ENCODE measurements at places on chromosomes 7 and 10.
A peak's percentile ranks its signal among the peaks of the same experiment; 100 is the strongest.

DNA sequence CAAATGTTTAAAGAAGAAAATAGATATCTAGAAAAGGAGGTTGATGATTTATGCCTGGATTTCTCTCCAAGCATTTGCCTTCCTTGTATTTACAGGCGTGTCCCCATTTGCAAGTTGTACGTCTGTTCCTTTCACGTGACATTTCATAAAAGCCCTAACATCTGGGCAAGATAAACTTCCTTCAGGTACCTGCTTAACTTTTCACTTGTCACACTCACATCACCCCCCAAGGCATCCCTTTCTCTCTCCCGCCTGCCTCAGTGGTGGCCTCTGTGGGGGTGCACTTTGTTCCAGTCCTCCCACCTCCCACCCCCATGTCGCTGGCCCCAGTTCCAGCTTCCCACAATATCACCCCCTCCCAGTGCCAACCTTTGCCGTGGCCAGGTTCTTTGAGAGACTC, 6.7 kb downstream of the TWIST1 start:
- DNase-seq: no peak

DNA sequence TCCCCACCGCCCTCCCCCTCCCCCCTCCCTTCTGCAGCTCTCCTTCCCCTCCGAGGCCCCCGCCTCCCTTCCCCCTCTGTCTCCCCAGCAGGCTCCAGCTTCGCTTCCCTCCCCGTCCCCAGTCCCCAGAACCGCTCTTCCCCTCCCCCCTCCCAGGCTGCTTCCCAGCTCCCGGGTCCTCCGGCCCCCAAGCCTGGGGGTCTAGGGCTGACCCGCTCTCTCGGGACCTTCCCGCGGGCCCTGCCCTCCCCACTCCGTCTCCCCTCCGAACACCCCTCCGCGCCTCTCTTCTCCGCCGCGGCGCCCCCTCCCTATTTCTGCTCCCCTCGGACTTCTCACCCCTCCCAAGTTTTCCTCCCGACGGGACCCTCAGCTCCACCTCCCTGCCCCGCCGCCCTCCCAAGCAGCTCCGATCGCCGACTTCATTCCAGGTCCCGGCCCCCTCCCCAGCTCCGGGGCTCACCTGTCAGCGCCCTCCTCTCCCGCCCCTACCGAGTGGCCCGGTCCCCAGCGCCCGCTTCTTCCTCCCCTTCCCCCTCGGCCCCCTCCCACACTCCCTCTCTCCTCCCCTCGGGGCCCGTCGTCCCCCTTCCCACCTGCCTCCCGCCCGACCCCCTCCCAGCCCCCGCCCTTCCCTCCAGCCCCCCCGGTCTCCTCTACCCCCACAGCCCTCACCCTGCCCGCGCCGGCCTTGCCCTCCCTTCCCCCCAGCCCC, 990 bp downstream of the ZNF467 start:
- peak; percentile 18 for DNase-seq

DNA sequence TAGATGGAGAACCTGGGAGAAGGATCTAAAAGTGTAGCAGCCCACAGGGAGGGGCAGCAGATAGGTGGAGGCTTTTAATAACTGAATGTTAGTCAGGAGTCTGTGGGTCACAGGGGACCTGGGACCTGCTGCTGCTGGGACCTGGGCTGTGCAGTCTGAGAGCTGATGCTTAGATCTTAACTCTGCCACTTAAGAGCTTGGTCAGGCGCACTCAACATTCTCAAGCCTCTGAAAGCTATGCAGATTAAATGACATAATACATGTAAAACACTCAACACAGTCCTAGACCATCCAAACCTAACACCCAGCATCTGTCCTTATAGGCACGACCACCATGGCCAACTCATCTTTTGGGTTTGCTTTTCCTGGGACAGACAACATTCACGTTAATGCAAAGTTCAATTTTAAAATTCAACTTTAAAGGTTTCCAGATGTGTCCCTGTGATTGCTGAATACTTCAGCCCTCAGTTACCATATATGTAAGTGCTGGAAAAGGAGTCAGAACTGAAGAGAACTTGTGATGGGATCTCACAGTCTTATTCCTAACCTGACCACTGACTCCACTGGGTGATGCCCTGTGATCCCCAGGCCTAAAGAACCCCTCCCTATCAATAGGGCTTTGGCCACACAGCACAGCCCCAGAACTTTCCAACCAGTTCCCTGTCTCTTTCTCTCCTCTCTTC, 321.0 kb downstream of the PLXNA4 start:
- no peak for DNase-seq

- DNase-seq: no peak
These were observed 38.5 kb upstream of the MSMB start for GRCh38 chr10:46084321-46085165.

- DNase-seq: no peak
These were observed 37.3 kb upstream of the EXOC6 start for GRCh38 chr10:92810934-92811532.

GRCh38 chr7:136104269-136104603, 127.1 kb upstream of the MTPN start:
- no peak for DNase-seq

- DNase-seq: no peak
These were observed 241.5 kb downstream of the PCDH15 start for GRCh38 chr10:54559498-54559897.

DNA sequence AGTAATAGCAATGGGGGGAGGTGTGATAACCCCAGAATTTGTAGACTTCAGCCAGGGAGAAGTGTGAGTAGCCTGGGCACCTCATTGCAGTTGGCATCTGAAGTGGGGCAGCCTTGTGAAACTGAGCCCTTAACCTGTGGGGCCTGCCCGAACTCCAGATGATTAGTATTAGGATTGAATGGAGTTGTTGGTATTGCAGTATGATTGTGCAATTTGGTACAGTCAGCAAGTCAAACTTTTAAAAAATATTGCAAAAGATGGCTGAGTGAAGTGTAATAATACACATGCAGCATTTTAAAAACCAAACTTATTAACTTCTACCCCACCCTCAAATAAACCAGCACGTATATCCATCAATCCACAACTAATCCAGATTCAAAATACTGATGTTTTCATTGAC, 9.3 kb downstream of the RBM33 start:
- no peak for DNase-seq

DNA sequence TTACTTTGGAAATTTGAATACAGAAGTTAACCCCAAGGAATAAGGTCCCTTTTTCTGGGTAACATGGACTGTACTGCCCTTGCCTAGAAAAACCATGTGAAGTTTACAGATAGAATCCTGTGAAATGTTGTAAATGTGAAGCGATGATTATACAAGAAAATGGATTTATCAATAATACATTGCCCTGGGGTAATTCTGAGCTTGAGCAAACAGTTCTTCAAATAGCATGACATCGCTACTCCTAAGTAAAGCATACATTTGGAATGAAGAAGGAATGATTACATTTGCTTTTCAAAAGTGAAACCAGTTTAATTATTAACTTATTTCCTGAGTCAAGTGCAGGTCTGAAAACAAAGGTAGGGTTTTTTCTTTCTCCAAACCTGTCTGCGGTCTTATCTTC, 43.3 kb upstream of the FZD8 start:
- DNase-seq: no peak

DNA sequence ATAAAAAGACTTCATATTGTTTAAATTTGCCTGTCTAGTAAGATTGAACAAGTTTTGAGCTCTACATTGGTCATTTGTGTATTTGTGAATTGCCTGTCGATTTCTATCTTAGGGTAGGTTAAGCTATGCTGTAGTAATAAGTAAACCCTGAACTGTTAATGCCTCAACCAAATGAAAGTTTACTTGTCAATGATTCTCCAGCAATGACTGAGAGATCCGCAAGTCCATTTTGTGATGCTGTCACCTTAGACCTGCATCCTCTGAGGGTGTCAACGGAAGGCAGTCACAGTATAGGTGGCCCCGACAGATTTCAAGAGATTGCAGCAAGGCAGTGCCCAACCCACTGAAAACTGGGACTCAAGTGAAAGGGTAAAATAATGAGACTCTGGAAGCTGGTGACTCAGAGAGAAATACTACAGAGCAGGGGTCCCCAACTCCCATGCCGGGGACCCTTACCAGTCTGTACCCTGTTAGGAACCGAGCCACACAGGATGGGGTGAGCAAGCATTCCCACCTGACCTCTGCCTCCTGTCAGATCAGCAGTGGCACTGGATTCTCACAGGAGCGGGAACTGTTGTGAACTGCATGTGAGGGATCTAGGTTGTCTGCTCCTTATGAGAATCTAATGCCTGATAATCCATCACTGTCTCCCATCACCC, 10.8 kb upstream of the PHYH start:
- no peak for DNase-seq

- no peak for DNase-seq
These were observed 63.6 kb upstream of the HGF start for GRCh38 chr7:81833401-81833800.

- DNase-seq: no peak
These were observed 46.1 kb upstream of the SEPTIN7 start for GRCh38 chr7:35754741-35755140.

DNA sequence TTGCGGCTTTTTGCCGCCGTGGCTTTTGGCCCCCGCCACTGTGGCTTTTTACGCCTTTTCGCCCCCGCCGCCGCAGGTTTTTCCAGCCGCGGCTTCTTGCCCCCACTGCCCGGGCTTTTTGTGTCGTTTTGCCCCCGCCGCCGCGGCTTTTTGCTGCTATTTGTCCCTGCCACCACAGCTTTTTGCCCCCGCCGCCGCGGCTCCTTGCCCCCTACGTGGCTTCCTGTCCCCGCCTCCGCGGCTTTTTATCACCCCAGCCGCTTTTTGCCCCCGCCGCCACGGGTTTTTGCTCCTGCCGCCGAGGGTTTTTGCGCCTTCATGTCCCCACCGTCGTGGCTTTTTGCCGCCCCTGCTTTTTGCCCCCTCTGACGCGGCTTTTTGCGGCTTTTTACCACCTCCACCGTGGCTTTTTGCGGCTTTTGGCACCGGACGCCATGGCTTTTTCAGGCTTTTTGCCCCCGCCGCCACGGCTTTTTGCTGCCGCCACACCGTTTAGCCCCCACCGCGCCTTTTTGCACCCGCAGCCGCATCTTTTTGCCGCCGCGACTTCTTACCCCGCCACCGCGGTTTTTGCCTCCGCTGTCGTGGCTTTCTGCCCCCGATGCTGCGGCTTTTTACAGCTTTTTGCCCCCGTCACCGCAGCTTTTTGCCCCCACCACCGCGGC, 637.0 kb downstream of the ZNF716 start:
- DNase-seq: no peak

DNA sequence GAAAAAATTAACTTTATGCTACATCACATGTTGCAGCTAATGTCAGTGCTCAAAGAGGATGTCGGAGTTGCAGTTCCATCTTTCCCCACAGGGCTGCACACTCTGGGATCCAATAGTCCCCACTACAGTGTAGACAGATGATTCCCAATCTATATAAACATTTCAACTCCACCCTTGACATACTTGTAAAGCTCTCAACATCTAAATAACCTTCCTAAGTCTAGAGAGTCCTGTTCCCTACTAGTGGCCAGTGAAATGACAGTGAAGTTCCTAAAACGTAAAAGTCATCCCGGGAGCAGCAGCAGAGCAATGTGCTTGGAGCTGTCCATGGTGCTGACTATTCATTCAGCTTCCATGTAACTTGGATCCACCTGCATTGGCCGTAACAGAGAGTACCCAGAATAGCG, 145.1 kb downstream of the GRM8 start:
- DNase-seq: no peak

GRCh38 chr10:60096761-60097513, 190.6 kb upstream of the CCDC6 start:
- DNase-seq: no peak

DNA sequence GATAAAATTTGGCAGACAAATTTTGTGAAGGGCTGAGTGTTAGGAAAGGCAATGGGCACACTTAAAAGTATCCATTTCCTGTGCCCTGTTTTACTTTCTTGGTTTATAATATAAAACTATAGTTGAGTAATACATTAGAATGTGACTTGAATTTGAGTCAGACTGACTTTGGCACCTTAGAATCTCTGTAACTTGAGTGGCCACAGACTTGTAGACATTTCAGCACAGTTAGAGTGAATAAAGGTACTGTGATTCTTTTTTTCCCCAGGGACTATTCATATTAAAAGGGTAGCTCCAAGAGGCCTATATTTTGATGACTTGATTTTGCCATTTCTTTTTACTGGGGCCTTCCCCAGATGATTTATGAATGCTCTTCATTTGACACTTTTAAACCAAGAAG, 22.4 kb downstream of the GBF1 start:
- no peak for DNase-seq

GRCh38 chr7:50795253-50795652, 12.6 kb upstream of the GRB10 start:
- no peak for DNase-seq

DNA sequence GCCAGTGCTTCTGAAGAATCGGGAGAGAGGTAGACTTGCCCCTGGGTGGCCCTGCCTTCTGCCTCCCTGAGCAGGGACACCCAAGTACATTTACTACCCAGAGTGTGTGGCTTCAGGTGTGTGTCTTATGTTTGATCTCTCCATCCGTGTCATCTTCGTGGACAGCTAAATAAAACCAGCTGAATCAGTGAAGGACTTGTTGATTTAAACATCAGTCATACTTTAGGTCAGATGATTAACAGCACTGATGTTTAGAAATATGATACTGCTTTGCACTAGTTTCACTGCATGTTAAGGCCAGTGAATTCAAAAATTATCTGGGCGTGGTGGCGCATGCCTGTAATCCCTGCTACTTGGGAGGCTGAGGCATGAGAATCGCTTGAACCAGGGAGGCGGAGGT, 4.0 kb downstream of the MTG1 start:
- DNase-seq: no peak

- DNase-seq: no peak
These were observed 435.6 kb upstream of the NPVF start for GRCh38 chr7:25663877-25664276.

DNA sequence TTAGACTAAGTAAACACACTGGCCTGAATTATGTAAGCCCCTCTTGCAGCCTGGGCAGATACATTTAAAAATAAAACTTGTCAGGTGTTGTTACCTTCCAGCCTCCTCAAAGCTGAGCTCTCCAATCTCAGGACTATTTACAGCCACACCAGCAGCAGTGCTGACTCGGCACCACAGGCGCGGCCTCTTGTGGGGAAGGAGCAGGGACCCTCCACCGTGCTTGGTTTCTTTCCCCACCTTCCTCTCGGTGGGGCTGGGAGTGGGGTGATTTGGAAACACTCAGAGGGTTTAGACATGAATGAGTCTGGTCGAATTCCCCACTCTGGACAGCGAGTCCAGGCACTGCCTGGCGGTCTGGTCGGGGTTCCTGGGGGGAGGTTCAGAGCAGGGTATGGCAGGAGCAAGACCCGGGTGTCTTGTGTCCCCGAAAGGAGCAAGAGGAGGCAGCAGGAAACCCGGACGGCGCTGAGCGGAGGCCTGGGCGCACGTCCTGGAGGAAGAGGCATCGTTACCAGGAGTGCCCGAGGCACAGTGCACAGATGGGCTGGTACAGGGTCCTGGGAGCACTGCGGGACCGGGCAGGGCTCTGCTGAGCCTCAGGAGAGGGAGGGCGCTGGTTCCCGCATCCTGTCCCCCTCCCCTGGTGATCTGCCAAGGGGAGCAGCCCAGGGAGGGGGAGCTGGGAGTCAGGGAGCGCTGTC, 29.2 kb upstream of the CFAP46 start:
- DNase-seq: no peak

- no peak for DNase-seq
These were observed 100.1 kb downstream of the NPSR1 start for GRCh38 chr7:34758111-34758601.

GRCh38 chr10:42980553-42981357, 96.1 kb upstream of the RET start:
- DNase-seq: peak; percentile 5
